ENCODE measurements at places on chromosomes 7 and 10.

DNA sequence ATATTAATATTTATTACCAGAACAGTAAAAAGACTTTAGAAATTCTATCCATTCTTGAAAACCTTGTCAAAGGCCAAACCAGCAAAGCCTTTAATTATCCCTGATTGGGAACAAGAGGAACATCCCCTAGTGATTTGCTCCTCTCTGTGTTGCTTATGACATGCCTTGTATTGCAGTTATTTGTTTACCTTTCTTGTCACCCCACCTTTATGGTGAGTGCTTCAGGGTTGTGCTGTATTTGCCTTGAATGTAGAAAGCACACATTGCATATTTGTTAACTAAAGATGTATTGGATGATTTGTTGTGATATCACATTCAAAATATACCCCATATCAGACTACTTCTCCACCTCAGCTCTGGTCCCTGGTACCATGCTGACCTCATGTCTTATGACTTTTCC lies 23.5 kb upstream of the TECTB start:
- no peak for DNase-seq

- no peak for DNase-seq
Observed at GRCh38 chr7:119890631-119891030, 382.3 kb upstream of the KCND2 start.

GRCh38 chr7:111605246-111605645 lies 43.0 kb upstream of the IMMP2L start:
- DNase-seq = no peak

- DNase-seq = no peak
Observed at GRCh38 chr7:10767771-10768170, 205.9 kb upstream of the PHF14 start.

GRCh38 chr7:116731445-116732335 lies 59.7 kb downstream of the MET start:
- DNase-seq = no peak

GRCh38 chr10:119217991-119218490 lies 10.7 kb downstream of the GRK5 start:
- DNase-seq = no peak

DNA sequence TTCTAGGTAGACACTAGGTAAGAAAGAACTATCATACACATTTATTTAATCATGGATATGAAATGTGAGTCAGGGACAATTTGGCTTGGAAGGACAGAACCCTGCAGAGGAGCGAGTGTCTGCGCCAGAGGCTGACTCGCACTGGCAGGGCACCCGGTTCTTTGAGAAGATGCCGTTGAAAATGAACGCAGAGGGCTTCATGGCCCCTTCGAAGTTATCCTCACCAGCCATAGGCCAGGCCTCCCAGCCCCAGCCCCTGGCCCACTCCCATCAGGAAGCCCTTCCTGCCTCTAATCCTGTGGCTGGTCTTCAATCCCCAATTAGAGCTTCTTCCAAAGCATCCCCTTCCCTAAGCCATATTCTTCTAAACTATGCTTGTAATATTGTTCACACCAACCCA lies 239.8 kb downstream of the TCERG1L start:
- no peak for DNase-seq

DNA sequence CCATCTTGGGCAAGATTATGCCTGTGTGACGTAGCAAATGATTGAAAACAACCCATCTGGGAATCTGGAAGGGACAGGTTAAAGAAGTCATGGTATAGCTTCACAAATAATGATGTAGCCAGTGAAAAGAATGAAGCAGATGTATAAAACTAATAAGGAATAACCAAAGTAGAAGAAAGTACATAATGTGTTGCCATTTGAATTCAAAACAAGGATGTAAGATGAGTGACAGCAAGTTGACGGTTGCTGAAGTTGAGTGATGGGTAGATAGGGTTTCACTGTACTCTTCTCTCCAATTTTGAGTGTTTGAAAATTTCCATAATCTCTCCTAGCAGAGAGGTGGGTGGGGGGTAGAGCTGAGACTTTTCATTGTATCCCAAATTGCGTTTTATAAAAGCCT lies 133.6 kb downstream of the FANK1 start:
- DNase-seq = no peak

DNA sequence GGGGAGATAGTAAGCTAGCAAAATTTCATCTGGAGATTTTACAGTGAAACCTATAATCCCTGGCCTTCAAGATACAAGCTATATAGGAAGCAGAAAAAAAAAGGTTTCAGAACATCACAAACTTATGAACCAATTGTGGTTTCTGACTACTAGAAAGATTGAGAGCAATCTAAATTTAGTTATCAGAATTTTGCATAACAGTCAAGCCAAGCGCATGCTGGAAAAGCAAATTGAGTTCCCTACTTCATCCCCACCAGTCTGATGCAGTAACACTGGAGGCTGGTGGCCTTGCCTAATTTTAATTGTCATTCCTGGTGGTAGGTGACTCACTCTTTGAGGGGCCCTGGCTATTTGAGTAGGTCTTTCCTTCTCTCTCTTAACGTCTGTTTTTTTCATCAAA lies 46.3 kb upstream of the ELMO1 start:
- no peak for DNase-seq
